Nucleus accumbens (tissue), 56 donors: ENCODE measurements at places on chromosomes 6 and 20.
A peak's percentile ranks its signal among the peaks of the same experiment; 100 is the strongest.

GRCh38 chr20:33531885-33532284, 42.0 kb downstream of the CBFA2T2 start:
- DNase-seq: no peak

- DNase-seq: no peak
These were observed 114.0 kb downstream of the TRMT11 start for GRCh38 chr6:126100386-126100785.

DNA sequence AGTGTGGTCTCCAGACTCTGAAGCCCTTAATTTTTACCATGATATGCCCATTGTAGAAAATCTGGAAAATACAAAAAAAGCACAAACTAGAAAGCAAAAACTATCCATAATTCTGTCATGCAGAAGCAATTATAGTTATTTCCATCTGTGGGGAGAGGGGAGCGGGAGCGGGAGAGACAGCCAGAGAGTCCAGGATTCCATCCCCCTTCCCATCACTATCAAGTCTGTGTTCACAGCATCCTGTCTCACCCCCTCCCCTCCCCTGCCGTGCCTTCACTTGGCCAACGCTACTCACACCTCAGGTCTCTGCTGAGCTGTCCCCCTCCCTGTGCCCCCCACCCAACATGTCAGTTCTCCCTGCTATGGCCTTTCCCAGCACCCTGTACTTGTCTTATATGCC, 14.5 kb downstream of the RIMS4 start:
- no peak for DNase-seq

- no peak for DNase-seq
These were observed 150.2 kb downstream of the KIF6 start for GRCh38 chr6:39574991-39575390.

GRCh38 chr20:59159493-59160376, 3.9 kb upstream of the ZNF831 start:
- no peak for DNase-seq

- no peak for DNase-seq
These were observed 450.7 kb downstream of the COL12A1 start for GRCh38 chr6:74755196-74755595.

DNA sequence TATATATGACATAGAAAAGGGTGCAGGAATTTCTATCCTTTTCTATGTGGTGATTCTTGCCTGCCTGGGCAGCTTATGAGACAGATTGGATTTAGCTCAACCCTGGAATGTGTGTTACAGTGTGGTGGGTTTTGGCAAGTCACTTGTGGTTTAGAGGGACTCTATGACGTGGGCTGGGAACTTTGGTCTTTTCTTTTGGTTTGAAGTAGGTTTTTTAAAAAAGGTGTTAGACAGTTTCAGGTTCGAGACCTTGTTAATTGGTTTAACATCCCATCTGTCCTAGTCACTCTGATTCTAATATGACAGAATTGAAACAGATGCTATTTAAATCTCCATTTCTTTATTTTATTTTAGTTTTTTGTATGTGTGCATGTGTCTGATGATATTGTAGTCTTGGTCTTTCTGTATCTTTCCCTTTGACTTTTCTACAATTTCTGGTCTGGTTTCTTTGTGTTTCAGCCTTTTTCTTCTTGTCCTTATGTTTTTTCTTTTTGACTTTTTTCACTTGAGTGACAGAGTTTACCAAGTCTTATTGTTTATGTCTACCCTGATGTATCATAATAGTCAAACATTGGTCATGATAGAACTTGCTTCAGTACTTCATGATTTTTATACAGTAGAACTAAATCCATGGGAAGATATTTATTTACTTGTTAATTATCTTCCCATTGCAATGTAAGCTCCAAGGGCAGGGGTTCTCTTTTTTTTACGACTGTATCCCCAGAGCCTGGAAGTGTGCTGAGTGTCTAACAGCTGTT, 174.3 kb downstream of the CDKAL1 start:
- DNase-seq: no peak

GRCh38 chr20:61117725-61118124, 134.3 kb upstream of the CDH4 start:
- DNase-seq: no peak

DNA sequence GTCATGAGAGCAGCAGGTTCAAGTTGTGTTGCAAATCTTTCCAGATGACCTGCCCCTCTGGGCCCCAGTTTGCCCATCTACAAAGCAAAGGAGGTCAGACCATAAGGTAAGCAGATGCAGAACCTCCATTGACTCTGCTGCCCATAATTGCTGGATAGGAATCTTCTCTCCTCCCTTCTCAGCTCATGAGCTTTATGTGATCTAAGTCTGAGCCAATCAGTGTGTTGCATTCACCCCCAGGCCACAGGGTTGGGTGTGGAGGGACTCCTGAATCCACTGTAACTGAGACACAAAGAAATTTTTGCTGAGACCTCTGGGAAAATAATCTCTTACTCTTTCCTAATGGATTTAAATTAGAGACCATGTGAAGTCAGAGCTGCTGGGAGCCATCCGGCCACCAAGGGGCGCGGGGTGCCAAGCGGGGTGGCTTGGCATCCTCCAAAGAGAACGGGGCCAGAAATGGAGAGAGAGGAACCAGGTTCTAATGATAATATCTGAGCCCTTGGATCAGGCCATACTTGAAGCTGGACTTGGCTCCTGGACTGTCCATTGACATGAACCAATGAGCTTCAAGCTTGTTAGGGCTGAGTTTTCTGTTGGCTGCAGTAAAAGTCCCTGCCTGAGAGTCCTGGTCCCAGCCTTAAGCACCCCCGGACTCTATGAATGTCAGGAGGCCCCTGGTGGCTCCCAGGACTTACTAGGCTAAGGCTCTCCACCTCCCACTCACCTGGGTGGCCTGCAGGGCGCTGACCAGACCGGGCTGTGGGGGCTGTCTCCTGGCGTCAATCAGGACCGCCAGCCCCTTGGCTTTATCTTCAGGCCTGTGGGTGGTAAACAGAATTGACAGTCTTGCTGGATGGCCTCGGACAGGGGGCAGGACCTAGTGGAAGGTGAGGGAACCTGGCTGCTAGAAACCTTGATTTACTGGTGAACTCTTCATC, 32.8 kb downstream of the KIAA1755 start:
- no peak for DNase-seq

DNA sequence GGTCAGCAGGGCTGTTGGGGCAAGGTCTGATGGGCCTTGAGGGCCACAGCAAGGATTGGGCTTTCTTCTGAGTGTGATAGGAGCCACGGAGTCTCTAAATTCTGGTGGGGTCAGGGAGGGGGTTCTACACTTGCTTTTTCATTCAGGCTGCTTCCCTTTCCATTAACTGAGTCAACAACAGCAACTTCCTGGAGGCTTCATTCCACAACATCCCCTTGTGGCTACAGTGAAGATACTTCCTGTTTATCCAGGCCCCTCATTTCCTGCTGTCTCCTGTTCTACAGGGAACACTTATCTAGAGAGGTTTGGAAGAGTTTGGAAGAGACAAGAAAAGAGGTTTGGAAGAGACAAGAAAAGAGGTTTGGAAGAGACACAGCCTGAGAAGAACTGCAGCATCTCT, 144.8 kb upstream of the ENPP5 start:
- no peak for DNase-seq

GRCh38 chr20:16054985-16055384, 518.3 kb downstream of the KIF16B start:
- no peak for DNase-seq

DNA sequence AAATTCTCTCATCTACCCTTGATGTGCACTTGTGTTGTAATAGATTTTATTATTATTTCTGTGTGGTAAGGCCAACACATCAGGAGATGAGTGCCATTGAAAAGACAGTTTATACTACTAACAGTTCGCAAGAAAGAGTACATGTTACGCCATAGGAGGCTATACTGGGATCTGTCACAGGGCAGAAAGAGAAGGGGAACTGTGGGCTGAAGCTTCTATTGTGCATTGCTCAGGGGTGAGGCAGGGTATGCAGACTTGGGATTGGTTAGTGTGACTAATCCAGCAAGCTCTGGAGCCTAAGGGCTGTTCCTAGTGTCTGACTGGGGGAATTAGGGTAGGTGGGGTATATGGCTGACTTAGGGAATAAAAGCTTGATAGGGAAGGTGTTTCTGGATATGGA, 50.9 kb downstream of the GPR63 start:
- DNase-seq: no peak

- DNase-seq: no peak
These were observed 318.1 kb downstream of the CLIC5 start for GRCh38 chr6:45697605-45698004.

DNA sequence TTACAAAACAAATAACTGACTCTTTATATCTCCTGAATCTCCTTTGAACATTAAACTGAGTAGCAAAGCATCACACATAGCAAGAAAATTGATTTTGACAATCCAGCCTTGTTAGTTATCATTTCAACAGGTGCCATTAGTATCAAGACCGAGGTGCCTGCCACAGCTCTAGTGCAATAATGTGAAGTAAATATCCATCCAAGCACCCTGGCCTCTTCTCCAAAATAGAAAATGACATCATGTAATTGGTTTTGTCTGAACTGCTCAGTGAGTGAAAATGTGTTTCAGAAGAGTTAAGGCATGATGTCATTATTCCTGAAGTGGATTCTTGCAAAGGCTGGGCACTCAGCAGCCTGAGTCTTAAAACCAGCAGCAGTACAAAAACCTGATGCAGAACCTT, 341.4 kb downstream of the PLCB1 start:
- DNase-seq: no peak

DNA sequence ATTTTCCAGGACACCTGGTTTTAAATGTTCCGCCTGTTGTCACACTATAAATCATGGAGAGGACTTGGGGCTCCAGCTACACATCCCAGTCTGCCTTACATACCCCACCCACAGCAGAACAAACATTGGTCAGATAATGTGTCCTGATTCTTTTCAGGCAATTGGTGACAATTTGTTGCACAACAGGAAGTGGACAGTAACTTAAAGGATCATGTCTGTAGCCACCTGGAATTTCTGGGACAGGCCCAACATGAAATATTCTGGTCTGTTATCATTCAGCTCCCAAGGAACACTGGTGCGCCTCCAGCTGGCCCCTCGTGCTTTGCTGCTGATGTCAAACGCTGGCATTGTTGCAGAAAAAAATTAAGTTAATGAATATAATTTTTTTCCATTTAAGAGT, 117.2 kb downstream of the SOBP start:
- DNase-seq: no peak

- no peak for DNase-seq
These were observed 2.7 kb upstream of the CD93 start for GRCh38 chr20:23088866-23089265.

DNA sequence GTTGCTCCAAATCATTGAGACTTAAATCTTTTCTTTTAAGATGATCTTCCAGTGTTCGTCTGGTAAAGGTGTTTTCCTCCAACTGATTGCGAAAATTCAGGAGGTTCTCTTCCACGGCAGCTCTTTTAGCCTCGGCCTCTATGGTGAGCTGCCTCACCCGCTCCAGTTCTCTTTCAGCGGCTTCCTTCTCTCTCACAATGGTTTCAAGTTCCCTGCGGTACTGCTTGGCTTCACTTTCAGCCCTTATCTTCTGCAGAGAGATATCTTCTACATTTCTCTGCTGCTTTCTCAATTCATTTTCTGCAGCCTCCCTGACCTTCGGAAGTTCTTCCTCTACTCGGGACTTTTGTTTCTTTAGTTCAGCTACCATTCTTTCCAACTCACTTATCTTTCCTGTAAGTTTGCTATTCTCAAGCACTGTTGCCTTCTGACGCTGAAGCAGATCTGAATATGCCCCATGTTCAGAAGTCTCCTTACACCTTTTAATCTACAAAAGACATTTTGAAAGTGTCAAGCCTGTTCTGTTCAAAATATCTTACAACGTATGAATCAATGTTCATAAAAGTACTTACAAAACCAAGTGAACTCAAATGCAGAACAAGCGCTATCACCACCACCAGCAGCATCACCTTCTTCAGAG, 22.3 kb downstream of the DST start:
- DNase-seq: no peak

GRCh38 chr6:136166815-136167214, 83.3 kb downstream of the MTFR2 start:
- DNase-seq: no peak

GRCh38 chr20:25389401-25389857, 1.2 kb downstream of the ABHD12 start:
- no peak for DNase-seq

GRCh38 chr20:21968486-21968885, 263.0 kb downstream of the PAX1 start:
- DNase-seq: no peak

- no peak for DNase-seq
These were observed 683.6 kb downstream of the BCKDHB start for GRCh38 chr6:80789912-80790570.

GRCh38 chr6:31827286-31828079, at the start of gene HSPA1B:
Gene HSPA1B (plus strand): TSS chr6:31827738. CDS start chr6:31827951, 213 bp downstream.
- peak; percentile 88 for DNase-seq

- no peak for DNase-seq
These were observed 242.2 kb downstream of the NRN1 start for GRCh38 chr6:5764401-5764955.

GRCh38 chr20:22584922-22585785, 782 bp upstream of the FOXA2 start:
- no peak for DNase-seq

DNA sequence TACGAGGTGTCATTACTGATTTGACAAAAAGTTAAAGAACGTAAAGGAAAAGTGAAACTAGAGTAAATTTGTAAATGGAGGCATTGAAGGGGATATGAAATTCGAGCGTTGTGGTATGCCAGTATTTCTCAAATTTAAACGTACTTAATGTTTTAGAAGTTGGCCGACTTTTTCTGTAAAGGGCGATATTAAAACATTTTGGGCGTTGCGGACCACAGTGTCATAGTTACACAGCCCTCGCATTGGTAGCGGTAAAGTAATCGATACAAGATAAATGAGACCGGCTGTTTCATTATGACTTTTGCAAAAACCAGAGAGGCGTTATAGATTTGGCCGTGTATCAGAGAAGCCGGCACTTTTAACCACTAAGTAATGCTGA, 39.6 kb downstream of the OR2B2 start:
- no peak for DNase-seq

DNA sequence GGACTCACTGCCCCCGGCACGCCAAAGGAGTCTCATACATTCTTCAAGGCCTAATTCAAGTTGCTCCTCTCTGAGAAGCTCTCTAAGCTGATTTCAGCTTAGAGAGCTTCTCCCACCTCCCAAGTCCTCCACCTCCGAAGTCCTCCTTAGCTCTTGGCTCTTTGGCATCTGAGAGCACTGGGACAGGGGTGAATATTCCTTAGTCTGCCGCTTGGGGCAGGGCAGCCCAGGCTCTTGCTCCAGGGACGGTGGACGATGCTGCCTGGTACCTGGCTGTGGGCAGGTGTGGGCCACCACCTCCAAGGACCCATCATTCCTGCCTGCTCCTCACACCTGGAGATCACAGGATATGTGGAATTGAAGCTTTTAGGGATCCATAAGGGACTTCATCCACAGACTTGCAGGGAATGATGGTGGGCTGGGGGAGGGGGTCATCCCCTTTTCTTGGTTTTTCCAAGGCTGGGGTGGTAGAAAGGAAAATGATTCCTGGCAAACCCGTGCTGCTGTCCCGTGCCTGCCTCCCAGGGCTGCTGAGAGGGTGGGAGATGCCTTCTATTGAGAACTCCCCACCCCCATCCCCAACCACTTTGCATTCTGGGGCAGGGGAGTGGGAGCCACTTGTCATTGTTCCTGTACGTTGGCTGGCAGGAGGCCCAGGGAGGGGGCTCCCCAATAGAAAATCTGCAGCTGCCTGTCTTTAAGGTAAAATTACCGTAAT, 57.4 kb downstream of the ARHGAP40 start:
- no peak for DNase-seq
